ENCODE measurements at places on chromosomes 2 and 18. TPM values are rescaled to one million over a fixed set of nuclear protein-coding genes. Genes with fewer than 3 reads are reported as not detected.

Gene REG3A
- not detected for total RNA-seq

- no peak for DNase-seq
- no peaks in the 10 kb centered on the region for H3K36me3 ChIP-seq
- H3K4me3 ChIP-seq, result no peak overlapping the region
Measured at GRCh38 chr2:217398860-217399259, 539.0 kb upstream of the TNP1 start.

Gene SPP2
- total RNA-seq, result not detected

GRCh38 chr2:233245406-233245805, 6.1 kb upstream of the ATG16L1 start:
- no peak overlapping the region for H3K27ac ChIP-seq
- no peaks in the 10 kb centered on the region for H3K4me1 ChIP-seq
- H3K36me3 ChIP-seq, result no peaks in the 10 kb centered on the region
- DNase-seq, result no peak

- H3K4me1 ChIP-seq, result no peaks in the 10 kb centered on the region
- H3K27me3 ChIP-seq, result no peaks in the 10 kb centered on the region
- no peak overlapping the region for H3K4me3 ChIP-seq
- DNase-seq, result no peak
Measured at GRCh38 chr18:23088310-23088709, 47.0 kb upstream of the CABLES1 start.

Gene POU3F3
- 0.36 TPM for total RNA-seq
